ENCODE measurements at places on chromosomes 4 and X. TPM values are rescaled to one million over a fixed set of nuclear protein-coding genes. Genes with fewer than 3 reads are reported as not detected.

DNA sequence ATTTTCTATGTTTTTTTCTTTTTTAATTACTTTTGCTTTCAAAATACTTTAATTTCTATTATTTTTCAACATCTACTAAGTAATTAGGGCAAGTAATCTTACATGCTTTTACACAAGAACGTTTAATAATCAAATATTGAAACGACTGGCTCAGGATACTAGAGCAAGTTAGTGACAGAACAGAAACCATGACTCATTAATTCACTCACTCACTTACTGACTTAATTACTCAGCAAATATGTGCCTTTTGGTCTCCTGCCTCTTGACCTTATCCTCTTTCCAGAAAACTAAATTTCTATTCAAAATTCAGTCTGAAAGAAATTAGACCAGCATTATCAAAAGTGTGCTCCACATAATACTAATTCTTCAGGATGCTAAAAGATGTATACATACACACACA, 314.9 kb upstream of the TEX13C start:
- no peak overlapping the region for H3K27ac ChIP-seq
- no peaks in the 10 kb centered on the region for H3K27me3 ChIP-seq
- no peaks in the 10 kb centered on the region for H3K36me3 ChIP-seq
- no peaks in the 10 kb centered on the region for H3K4me1 ChIP-seq
- no peak overlapping the region for H3K4me3 ChIP-seq
- DNase-seq, result no peak

RTL3 gene
- polyA plus RNA-seq, result not detected

DNA sequence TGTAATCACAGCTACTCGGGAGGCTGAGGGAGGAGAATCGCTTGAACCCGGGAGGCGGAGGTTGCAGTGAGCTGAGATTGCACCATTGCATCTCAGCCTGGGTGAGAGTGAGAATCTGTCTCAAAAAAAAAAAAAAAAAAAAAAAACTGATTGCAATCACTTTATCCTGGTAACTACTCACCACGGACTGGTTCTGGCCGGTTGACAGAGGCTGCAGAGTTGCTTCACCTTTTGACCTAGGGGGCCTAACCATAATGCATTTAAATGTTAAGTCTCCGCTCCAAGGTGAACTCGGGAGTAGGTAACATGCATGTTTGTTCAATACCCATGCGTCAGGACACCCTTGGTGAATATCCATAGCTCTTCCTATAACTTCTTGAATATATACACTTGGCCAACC, 1.8 kb downstream of the PPP2R3B start:
- H3K27ac ChIP-seq, result no peak overlapping the region
- H3K4me3 ChIP-seq, result no peak overlapping the region
- H3K4me1 ChIP-seq, result peaks cover 4% of the 10 kb centered on the region

- no peak overlapping the region for H3K4me3 ChIP-seq
- no peaks in the 10 kb centered on the region for H3K36me3 ChIP-seq
- no peaks in the 10 kb centered on the region for H3K4me1 ChIP-seq
- H3K27ac ChIP-seq, result no peak overlapping the region
- DNase-seq, result no peak
- no peaks in the 10 kb centered on the region for H3K27me3 ChIP-seq
These were observed 18.9 kb downstream of the THAP9 start for GRCh38 chr4:82919386-82919785.

SUPT20HL1 gene
- not detected for polyA plus RNA-seq

ETNPPL gene
- polyA plus RNA-seq, result not detected

DNA sequence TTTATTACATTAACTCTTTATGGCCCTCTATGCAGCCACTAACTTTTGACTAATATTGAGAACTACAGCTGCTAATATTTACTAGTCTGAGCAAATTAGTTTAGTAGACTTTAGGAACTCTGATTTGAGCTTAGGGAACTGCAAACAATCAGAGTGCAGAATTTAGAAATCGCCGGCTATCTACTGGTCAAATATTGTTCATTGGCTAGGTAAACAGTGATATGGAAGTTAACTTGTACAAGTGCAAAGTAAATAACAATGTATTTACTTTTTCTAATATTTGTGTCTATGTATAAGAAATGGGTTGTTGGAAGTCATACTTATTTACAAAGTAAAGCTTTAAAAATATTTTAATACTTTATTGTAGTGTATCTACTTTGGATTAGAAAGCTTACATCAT, 279.6 kb downstream of the CFAP299 start:
- no peak overlapping the region for H3K27ac ChIP-seq
- peaks cover 18% of the 10 kb centered on the region for H3K4me1 ChIP-seq
- no peaks in the 10 kb centered on the region for H3K27me3 ChIP-seq
- no peak overlapping the region for H3K4me3 ChIP-seq

GRCh38 chr4:123438031-123438430, 41.4 kb downstream of the SPRY1 start:
- H3K4me1 ChIP-seq, result peaks cover 9% of the 10 kb centered on the region
- no peak overlapping the region for H3K4me3 ChIP-seq
- H3K27me3 ChIP-seq, result no peaks in the 10 kb centered on the region
- no peaks in the 10 kb centered on the region for H3K36me3 ChIP-seq

GRCh38 chr4:109870061-109870460, 22.2 kb downstream of the LRIT3 start:
- no peaks in the 10 kb centered on the region for H3K36me3 ChIP-seq
- H3K4me3 ChIP-seq, result no peak overlapping the region
- H3K27me3 ChIP-seq, result no peaks in the 10 kb centered on the region
- H3K27ac ChIP-seq, result no peak overlapping the region
- no peak for DNase-seq

DNA sequence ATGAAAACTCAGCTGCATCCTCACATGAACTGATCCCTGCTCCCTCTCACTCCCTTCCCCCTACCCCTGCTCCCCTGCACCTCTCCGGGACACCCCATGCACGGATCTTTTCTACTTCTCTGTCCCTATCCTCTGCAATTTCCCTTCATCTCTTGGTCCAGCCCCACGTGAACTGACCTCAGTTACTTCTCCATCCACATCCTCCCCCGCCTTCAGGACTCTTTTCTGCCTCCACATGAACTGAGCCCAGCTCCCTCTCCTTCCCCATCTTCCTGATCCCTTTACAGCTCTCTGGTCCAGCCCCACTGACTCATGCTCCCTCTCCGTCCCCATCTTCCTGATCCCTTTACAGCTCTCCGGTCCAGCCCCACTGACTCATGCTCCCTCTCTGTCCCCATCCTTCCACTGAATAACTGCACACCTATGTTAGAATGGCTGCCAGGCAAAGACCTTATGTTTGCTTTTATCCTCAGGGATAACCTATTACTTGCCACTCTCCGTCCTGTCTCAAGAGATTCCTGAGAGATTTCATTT, 5.6 kb downstream of the CETN2 start:
- H3K27ac ChIP-seq, result no peak overlapping the region
- H3K36me3 ChIP-seq, result no peaks in the 10 kb centered on the region
- peaks cover under 1% of the 10 kb centered on the region for H3K4me1 ChIP-seq

SULT1E1 gene
- polyA plus RNA-seq, result not detected

- peaks cover 15% of the 10 kb centered on the region for H3K4me1 ChIP-seq
- no peak overlapping the region for H3K4me3 ChIP-seq
- DNase-seq, result no peak
- no peaks in the 10 kb centered on the region for H3K36me3 ChIP-seq
These were observed 3.6 kb upstream of the KLHL2 start for GRCh38 chr4:165203541-165204461.

- H3K27me3 ChIP-seq, result no peaks in the 10 kb centered on the region
- H3K27ac ChIP-seq, result no peak overlapping the region
- DNase-seq, result no peak
- H3K36me3 ChIP-seq, result no peaks in the 10 kb centered on the region
- H3K4me3 ChIP-seq, result no peak overlapping the region
- H3K4me1 ChIP-seq, result no peaks in the 10 kb centered on the region
These were observed 766.6 kb downstream of the FAT4 start for GRCh38 chr4:126081336-126081735.

- no peaks in the 10 kb centered on the region for H3K27me3 ChIP-seq
- no peaks in the 10 kb centered on the region for H3K4me1 ChIP-seq
- H3K36me3 ChIP-seq, result no peaks in the 10 kb centered on the region
- no peak for DNase-seq
- H3K4me3 ChIP-seq, result no peak overlapping the region
These were observed 39.7 kb downstream of the TSPAN5 start for GRCh38 chr4:98618680-98619079.

DNA sequence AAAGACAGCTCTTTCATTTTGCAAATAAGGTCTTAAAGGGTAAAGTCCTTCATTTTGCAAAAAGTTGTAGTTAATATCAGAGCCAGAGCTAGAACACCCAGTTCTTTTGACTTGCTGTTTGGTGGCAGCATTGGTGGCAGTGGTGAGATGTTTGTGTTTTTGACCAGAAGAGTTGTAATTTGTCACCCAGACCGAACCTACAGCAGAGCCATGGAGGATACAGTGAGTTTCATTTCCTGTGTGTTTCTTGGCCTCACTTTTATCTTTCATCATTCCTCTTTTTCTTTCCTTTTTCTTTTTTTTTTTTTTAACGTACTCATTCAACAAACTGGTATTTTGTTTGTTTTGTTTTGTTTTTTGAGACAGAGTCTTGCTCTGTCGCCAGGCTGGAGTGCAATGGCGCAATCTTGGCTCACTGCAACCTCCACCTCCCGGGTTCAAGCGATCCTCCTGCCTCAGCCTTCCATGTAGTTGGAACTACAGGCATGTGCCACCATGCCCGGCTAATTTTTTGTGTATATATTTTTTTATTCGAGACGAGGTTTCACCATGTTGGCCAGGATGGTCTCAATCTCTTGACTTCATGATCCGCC, 116.4 kb downstream of the AFF1 start:
- no peaks in the 10 kb centered on the region for H3K36me3 ChIP-seq
- no peak for DNase-seq
- no peak overlapping the region for H3K4me3 ChIP-seq
- no peak overlapping the region for H3K27ac ChIP-seq
- H3K27me3 ChIP-seq, result no peaks in the 10 kb centered on the region

DNA sequence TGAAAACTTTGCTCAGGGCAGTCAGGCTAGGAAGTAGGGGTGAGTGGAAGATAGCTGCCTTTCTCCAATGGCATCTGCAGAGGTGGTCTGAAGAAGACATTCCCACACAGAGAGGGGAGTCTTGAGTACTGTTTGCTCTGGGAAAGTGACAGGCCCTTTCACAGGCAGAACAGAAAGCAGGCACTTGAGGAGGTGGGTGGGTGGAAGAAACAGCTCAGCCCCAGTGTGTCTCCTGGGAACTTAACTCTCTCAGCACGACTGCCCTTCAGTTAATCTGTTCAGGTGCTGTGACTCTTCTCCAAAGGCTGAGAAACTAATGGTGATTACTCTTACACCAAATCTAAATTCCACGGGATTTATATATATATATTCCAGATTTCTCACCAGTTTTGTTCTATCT, 28.3 kb downstream of the ENOPH1 start:
- no peak for DNase-seq
- H3K27ac ChIP-seq, result no peak overlapping the region
- H3K4me3 ChIP-seq, result no peak overlapping the region
- H3K36me3 ChIP-seq, result peaks cover 1% of the 10 kb centered on the region
- H3K4me1 ChIP-seq, result no peaks in the 10 kb centered on the region

TMSB15B gene
- 7.6 TPM for polyA plus RNA-seq

MID2 gene
- 0.35 TPM for polyA plus RNA-seq

- H3K27ac ChIP-seq, result no peak overlapping the region
- H3K4me1 ChIP-seq, result no peaks in the 10 kb centered on the region
- no peak for DNase-seq
- no peaks in the 10 kb centered on the region for H3K27me3 ChIP-seq
These were observed 24.6 kb upstream of the TBL1X start for GRCh38 chrX:9440116-9440844.

VCX gene
- polyA plus RNA-seq, result not detected

SPANXA1 gene
- not detected for polyA plus RNA-seq

DNA sequence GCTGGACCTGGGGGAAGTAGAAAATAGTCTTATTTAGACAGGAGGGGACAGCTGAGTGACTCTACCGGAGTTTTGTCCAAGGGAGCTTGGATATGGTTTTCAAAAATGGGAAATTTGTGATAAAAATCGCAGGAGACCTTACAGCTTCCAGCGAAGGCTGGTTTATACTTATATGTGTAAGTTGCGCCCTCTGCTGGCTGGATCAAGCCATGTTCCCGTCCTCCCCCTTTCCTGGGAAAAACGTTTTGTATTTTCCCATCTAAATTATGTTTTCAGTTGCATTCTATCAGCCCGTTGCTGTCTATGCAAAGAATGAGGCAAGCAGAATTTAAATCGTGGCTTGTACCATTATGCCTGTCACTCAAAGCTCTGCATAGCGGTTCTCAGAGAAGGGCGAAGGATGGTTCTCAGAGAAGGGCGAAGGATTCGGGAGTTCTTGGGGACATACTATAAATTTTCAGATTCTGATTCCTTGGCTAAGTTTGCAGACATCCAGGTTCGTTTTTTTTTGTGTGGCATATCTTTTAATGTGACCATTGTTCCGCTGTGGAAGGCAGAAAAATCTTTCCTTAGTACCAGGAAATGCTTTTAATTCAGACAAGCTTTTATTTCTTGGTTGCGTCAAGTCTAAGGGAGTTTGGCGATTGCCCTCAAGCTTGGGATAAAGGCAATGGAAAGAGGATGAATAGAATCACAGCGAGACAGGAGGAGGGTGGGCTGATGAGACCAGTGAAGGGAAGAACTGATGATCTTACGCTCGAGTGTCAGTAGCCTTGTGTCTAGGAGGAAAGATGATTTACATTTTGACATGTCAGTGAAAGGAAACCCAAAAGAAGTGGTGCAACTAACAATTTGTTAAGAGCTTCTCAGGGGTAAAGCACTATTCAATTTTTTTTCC, 128.5 kb upstream of the ARX start:
- no peaks in the 10 kb centered on the region for H3K27me3 ChIP-seq
- H3K27ac ChIP-seq, result no peak overlapping the region
- no peaks in the 10 kb centered on the region for H3K4me1 ChIP-seq

DNA sequence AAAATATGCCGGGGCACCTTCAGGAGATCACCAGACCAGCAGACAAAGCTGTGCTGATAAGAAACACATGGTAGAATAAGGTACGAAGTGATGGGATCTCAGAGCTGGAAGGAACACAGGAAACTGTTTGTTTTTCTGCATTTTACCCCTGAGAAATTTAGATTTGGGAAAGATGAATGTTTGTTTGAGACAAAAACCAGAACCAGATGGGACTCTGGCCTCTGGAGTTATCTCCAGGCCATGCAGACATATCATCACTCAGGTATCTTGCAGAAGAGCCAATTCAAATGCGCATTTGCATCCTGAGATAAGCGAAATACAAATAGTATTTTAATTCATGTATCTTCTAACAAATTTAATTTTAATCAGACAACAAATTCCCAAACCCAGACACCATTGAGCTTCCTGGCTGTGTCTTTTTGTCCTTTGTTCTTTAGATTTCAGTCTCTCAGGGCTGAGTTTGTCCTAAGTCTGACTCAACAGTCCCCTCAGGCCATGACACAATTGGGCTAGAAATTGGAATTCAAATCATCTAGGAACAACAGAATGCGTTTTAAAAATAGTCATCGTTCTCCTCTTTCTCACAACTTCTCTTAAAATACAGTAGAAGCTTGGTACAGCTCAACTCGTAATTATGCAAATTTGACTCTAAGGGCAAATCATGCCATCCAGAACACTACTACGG, 159.0 kb downstream of the PACRGL start:
- no peak overlapping the region for H3K27ac ChIP-seq
- no peaks in the 10 kb centered on the region for H3K27me3 ChIP-seq

GRCh38 chrX:40061871-40062524, 35.8 kb downstream of the BCOR start:
- H3K4me1 ChIP-seq, result no peaks in the 10 kb centered on the region
- H3K27me3 ChIP-seq, result no peaks in the 10 kb centered on the region
- no peak overlapping the region for H3K4me3 ChIP-seq

GRCh38 chrX:5876984-5877596, 351.6 kb downstream of the NLGN4X start:
- H3K4me1 ChIP-seq, result no peaks in the 10 kb centered on the region
- no peak overlapping the region for H3K4me3 ChIP-seq
- H3K27me3 ChIP-seq, result no peaks in the 10 kb centered on the region
- DNase-seq, result peak; percentile 0
- no peaks in the 10 kb centered on the region for H3K36me3 ChIP-seq
